ENCODE measurements at places on chromosomes 5 and 9.

DNA sequence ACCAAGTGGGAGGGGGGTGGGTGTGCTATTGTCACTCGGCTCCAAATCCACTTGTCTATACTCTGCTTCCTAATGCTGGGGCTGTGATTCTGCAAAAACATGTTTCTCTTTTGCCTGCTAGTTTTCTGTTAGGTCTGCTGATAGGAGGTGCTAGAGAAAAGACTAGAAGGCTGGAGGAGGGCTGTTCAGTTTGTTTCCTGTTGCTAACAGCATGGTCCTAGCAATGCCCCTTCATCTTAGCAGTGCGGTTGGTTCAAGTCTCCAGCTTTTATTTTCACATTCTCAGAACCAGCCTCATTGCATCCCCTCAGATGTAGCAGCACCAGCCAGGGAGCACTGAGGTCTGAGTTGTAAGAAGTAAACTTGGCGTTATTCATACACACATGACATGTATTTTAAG is 310.2 kb downstream of the YTHDC2 start:
- no peak for DNase-seq

- DNase-seq, result no peak
Observed at GRCh38 chr5:88691230-88691582, 191.8 kb downstream of the MEF2C start.

DNA sequence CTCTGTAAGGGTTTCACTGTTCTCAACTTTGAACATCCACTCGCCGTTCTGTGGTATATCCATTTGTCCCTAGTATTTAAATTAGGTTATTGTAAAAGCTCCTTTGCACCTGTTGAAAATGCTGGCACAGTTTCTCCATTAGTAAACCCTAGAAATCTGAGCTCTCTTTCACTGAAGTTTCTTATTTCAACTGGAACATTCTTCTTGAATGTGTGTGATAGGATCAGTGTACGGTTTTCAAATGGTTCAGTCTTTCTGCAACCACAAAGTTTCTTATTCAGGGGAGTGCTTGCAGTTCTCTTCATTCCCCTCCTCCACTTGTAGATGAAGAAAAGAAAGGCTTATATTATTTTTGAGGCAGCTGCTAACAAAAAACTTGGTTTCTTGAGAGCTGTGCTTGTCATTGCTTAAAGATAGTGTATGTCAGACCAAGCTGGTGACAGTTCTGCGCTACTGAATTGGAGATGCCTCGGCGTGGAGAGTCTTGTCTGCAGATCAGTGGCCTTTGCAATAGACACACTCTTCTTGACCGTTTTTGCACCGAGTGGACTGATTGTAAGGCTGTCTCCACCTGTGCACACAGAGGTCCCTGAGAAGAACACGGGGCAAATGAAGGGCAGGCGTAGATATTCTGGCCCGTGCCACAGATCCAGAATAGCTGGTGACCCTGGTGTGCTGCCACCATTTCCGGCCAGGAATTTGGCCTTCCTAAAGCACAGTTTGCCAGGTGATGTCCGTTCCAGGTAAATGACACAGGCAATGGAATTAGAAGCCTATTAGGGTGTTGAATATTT is 102.2 kb downstream of the TRIO start:
- no peak for DNase-seq

- no peak for DNase-seq
Observed at GRCh38 chr5:147391781-147392180, 118.1 kb downstream of the DPYSL3 start.

DNA sequence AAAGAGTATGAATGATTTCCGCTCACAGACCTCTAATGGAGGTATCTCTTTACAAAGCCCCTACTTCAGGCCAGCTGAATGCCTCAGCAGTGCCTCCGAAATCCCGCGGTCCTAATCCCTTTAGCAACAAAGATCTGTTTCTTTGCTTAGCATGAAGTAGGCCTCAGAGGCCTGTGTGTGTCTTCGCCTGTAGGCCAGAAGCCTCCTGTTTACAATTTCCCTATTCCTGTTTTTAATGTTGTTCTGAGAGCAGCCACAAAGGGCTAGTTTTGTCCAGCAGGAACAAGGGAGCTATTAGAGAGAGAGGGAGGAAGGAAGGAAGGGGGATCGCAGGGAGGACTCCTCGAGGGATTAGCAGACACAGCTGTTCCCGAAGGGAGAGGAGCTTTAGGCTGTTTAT is 166.4 kb upstream of the SPRY4 start:
- no peak for DNase-seq

DNA sequence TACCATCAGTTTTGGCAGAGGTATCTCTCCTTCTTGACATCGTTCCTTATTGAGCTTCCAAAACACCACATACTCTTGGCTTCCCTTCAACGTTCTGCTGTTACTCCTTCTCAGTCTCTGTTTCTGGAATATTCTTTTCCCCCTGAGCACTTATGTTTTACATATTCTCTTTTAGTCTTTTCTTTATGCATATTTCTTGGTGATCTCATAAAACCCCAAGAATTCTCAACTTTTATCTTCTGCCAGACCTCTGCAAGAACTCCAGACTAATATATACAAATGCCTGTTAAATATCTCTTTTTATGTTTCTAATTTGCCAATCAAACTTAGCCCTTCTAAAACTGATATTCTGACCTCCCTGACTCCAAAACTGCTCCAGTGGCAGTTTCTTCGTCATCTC is 453.4 kb upstream of the CTNND2 start:
- DNase-seq, result no peak

DNA sequence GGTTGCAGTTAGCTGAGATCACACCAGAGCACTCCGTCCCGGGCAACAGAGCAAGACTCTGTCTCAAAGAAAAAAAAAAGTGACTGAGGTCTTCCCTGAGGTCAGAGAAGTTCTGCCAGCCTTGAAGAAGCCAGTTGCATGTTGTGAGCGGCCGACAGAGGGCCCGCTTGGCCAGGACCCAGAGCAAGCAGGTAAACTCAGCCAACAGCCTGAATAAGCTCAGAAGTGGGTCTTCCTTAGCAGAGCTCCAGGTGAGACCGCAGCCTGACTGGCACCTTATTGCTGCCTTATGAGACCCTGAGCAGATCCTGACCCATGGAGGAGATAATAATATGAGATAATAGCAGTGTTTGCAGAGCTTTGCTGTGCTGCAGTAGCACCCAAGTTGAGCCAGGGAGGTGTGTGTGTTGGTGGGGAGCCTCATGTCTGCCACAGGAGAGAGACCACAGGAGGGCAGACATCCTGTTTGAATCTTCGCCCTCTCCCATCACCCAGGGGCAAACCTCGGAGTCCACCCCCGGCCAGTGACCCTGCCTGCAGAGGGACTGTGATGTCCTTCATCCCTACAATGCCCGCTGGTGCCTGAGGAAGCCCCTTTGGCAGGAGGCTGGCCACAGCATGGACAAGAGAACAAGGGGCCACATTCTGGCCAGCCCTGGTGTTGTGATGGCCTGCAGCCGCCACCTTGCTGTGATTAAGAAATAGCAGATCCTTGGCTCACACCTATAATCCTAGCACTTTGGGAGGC is 10.8 kb upstream of the BARX1 start:
- no peak for DNase-seq

DNA sequence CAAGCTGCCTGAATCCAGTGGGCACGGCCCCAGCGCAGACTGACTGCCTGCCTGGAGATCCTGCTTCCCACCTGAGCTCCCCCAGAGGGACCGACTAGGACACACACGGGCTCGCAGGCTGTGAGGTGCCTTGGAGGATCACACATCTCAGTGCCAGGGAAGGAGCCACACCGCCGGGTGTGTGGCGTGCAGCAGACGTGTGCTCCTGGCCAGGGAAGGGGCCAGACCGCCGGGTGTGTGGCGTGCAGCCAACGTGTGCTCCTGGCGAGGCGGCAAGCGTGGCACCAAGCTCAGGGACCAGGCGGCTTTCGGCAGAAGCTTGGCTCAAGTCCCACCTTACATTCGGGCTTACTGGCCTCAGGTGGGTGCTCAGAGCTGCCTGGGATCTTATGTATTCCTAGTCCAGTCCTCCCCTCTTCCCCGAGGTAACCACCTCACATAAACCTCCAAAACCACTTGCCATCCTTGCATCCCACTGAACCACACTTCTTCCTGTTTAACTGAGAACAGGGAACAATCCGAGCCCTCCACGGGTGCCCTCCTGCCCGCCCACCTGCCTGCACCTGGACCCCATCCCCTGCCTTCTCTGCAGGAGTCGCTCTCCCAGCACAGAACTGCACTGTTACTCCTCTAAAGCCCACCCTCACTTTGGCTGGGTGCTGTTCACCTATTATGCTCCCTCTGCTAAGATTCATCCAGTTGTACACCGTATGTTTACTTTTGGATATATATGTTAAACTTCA is 22.4 kb upstream of the MRNIP start:
- DNase-seq, result no peak

GRCh38 chr9:68912561-68912960 is 101.4 kb downstream of the PRKACG start:
- no peak for DNase-seq

GRCh38 chr9:109584205-109584604 is 86.1 kb upstream of the PTPN3 start:
- no peak for DNase-seq

GRCh38 chr5:160456480-160457177 is 35.0 kb downstream of the PTTG1 start:
- no peak for DNase-seq

All from stimulated activated CD4-positive, alpha-beta T cell treated with anti-CD3 and anti-CD28 coated beads, TNF-alpha, amount 100 ng/mL, for 1 hour (primary cell).